GOT3 (cell line): ENCODE measurements at places on chromosomes 2 and 18.

DNA sequence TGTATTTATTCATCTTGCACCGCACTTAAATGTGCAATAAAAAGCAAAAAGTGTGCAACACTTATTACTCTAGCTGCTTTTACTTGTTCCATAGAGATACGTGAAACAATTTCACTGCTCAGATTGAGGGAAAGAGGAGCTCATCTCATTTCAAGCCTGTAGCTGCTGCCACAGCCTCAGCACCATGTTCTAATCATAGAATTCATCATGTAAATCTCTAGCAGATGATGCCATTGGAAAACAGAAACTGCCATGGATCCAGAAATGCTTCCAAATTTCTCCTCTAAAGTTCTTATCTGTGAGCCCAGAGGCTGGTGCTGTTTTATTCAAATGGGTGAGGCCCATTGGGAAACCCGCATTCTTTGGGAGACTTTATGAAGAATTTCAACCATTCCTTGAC, 2.0 kb downstream of the CDC42EP3 start:
- DNase-seq: no peak

GRCh38 chr18:8695932-8696517, 9.3 kb upstream of the MTCL1 start:
- no peak for DNase-seq

- DNase-seq: no peak
Measured at GRCh38 chr2:23422089-23423061, 37.4 kb downstream of the KLHL29 start.

- DNase-seq: no peak
Measured at GRCh38 chr2:86027196-86027921, 78.3 kb downstream of the POLR1A start.

GRCh38 chr2:149629026-149629425, 41.5 kb upstream of the MMADHC start:
- DNase-seq: no peak
